CD4-positive, alpha-beta T cell treated with Interleukin-17A for 1 hour (primary cell): ENCODE measurements at places on chromosomes 6 and 20.

- DNase-seq: no peak
Measured at GRCh38 chr6:84777888-84778287, 13.5 kb upstream of the TBX18 start.

GRCh38 chr6:45685076-45685475 lies 307.3 kb upstream of the SUPT3H start:
- no peak for DNase-seq

DNA sequence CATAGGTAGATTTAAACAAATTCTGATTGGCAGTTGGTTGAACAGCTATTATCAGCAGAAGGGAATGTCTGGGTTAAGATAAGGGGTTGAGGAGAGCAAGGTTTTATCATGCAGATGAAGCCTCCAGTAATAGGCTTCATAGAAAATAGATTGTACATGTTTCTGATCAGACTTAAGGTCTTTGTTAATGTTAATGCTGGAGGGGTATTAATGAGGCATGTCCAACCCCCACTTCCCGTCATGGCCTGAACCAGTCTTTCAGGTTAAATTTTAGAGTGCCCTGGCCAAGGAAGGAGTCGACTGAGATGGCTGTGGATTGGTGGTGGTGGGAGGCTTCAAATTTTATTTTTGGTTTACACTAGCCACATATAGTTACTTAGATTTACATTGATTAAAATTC lies 3.4 kb downstream of the CLPSL1 start:
- DNase-seq: no peak

- DNase-seq: no peak
Measured at GRCh38 chr6:152879681-152880080, 103.2 kb downstream of the FBXO5 start.

- no peak for DNase-seq
Measured at GRCh38 chr6:104688283-104688969, 171.3 kb downstream of the HACE1 start.

- DNase-seq: no peak
Measured at GRCh38 chr6:4129446-4129845, 5.9 kb downstream of the ECI2 start.

DNA sequence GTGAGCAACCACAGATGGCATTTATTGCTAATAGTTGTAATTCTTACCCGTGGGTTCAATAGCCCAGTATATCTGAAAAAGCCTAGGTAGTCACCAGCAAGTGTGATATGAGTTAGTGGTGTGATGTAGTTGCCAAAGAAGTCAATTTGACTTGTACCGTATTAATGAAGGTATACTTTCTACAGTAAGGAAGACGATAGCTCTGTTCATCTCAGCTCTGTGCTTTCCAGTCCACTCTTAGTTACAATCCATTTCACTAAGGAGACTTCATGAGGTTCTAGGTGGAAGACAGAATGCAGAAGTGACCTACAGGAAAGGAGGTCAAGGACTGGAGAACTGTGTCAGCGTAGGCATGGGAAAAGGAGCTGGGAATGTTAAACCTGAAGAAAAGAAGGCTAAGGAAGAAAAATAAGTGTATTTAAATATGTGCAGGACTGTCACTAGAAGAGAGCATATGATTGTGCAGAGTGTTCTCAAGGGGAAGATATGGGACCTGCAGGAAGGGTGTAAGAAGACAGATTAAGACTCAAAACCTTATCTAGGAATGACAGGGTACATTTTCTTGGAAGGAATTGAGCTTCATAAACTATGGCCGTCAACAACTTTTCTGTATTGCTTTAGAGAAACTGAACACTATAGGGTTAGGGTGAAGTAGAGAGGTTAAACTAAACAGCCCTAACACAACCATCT lies 116.9 kb upstream of the SCGN start:
- no peak for DNase-seq
